ENCODE measurements at places on chromosomes 6 and 20.

DNA sequence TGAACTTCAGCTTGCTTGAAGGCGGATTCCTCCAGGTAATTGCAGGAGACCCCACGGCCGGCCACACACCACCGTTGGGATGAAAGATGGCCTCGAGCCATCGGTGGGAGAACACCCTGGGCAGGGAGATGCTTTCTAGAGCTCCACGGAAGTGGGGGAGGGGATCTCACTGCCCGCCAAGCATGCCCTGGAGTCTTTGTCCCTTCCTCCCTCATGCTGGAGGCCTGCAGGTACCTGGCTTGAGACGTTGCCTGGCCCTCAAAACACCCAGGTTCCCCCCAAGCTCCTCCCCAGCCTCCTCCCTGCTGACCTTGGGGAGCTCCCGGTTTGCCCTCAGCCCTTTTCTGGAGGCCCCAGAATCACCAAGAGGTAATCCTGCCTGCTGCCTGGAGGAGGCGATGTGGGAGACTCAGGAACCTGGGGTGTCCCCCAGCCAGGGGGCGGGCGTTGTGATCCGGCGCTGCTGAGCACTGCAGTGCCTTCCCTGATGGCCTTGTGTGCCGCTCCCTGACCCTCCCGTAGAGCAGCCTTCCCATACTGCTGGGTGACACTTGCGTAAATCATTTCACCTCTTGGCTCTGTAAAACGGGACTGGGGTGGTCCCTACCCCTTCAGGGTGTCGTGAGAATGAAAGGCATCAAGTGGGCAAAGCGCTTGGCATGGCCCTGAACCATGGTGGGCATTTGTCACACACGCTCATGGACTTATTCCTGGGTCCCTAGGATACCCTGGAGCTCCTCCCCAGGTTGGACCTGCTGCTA is 91.4 kb downstream of the CEBPB start:
- no peak for DNase-seq

GRCh38 chr6:44456070-44456965 is 68.8 kb downstream of the CDC5L start:
- peak; percentile 19 for DNase-seq

- DNase-seq = no peak
Observed at GRCh38 chr6:52125139-52125538, 37.7 kb upstream of the PKHD1 start.

GRCh38 chr6:1735239-1735803 is 125.6 kb downstream of the FOXC1 start:
- DNase-seq = no peak

GRCh38 chr6:161498359-161498758 is 224.5 kb upstream of the AGPAT4 start:
- peak; percentile 4 for DNase-seq

- DNase-seq = no peak
Observed at GRCh38 chr6:111925296-111925695, 52.0 kb upstream of the FYN start.

DNA sequence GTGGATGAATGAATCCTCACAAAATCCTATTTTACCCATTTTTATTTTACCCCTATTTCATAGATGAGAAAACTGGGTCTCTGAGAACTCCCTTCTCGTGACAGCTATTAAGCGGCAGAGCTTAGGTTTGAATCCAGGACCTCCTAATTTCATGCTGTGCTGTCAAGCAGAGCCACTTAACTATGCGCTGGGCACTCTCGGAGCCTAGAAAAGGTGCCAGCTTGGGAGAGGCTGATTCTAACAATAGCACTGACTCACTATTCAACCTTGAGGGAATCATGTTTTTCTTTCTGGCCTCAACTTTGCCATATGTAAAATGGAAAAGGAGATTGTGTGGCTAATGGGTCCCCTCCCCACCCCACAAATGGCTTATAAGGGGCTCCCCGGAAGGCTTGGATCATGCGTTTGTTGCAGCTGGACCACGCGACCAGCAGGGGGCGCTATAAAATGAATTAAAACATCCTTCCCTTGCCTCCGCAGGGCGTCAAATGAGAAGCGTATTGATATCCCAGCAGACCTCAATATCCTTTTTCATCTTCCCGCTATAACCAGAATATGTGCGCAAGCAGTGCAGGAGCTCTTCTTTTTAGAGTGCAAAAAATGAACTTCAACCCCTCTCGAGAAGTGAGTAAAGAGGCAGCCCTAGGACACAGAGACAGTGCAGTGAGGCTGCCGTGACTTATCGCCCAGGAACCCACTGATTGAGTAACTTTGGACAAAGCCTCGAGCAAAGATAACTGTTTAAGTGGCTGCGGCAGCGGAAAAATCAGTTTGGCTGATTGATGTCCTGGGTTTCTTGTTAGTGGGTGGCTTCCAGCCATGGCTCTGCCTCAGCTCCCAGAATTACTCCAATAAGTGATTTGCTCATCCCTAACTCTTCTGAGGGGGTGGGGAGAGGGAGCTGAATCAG is 12.8 kb upstream of the PDYN start:
- no peak for DNase-seq

GRCh38 chr20:8720089-8720488 is 348.8 kb upstream of the PLCB4 start:
- DNase-seq = no peak

DNA sequence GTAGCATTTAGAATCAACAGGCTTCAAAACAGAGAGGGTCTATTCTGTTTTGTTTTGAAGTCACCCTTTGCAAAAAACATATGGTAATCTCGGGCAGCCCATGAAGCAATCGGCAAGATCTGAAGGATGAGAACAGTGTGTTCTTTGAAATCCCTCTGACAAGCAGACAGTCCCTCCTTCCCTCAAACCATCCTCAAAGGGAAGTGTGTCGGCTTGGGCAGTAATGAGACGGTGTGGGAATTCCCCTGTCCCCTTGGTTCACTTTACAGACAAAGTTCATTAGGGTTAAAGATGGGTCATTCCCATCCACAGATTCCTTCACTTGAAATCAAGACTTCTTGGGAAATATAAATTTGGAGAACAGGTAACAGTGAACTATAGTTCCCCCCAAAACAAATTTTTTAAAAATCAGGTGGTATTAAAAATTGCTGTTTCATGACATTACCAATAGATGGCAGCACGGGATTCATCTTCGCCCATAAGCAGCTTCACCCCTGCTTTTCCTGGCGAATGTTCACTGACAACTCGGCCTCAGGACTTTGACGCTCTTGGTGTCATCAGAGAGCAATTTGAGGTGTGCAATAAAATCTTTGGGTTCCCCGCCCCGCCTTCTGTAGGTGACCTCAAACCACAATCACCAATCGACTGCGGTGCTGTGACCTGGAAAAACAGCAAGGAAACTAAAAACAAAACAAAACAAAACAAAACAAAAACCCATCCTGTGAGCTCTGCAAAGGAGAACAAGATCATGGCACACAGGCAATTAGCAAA is 159.3 kb upstream of the TNFAIP3 start:
- DNase-seq = peak; percentile 34

GRCh38 chr6:84877515-84878210 is 113.3 kb upstream of the TBX18 start:
- DNase-seq = no peak

- no peak for DNase-seq
Observed at GRCh38 chr6:74439123-74439811, 743.3 kb downstream of the CD109 start.

- no peak for DNase-seq
Observed at GRCh38 chr6:36908747-36909146, 23.0 kb downstream of the C6orf89 start.

GRCh38 chr6:102732898-102733297 is 1339.4 kb downstream of the GRIK2 start:
- DNase-seq = no peak

DNA sequence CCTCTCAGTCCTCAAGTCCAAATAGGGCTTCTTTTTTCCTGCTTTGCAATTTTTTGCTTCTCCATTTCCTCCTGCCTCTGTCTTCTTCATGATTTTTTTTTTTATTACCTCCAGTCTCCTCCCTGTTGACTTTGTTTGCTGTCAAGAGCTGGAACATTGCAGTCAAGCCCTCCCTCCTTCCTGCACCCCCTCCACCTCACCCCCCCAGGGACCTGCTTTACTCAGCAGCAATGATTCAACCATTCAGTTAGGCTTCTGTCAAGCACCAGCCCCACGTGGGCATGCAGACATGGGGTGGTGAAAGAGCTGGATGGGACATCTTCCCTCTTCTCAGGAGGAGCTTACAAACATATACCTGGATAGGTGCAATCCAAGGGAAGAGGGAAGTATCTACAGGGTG is 142.4 kb downstream of the LRFN2 start:
- DNase-seq = no peak

DNA sequence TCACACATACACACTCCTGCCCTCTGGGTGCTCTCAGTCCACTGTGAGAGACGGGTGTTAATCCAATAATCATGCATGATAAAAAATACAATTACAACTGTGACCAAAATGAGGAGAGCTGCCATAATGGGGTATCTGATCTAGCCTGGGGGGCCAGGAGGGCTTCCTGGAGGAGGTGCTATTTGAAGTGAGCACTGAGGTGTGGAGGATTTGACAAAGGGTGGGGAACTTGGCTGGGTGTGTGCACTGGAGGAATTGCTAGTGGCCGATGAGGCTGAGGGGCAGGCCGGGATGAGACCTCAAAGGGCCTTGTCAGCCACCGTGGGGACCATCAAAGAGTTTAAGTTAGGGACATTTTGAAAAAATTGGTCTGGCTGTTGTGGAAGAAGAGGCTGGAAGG is 34.8 kb downstream of the VSTM2L start:
- DNase-seq = no peak

DNA sequence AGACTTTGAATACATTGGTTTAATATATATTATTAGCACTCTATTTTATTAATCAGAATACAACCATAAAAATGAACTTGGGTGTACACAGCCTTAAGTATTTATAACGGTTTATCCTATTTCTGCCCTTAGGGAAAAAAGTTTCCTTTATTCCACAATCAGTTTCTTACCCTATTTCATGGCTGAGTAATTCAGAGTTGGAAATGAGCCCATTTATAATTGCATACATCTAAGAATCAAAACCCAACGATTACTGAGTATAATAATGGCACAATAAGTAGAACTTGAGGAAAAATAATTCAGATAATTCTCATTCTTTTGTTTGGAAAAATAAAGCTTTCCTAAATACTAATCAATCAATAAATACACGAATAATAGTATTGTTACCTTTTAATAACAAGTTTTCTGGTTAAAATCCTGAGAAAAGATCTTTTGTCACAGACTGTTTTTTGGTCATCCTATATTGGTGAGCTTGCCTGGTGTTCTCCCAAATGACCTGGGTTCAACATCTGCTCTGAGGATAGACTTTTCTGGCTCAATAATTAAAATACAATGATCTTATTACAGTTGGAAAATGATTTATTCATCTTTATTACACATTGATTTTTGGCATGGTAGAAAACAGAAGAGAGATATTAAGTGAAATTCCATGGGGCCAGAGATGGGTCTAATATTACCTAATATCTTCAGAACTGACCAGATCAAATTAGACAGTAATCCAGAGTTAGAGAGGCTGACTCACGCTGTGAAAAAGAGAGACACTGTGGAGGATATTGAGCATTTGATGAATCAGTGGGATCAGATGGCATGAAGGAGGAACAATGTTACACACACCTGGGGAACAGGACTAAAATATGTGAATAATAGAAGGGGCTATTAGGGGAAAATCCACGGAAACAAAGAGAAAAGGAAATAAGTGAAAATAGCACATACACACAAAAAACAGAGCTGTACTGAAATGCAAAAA is 162.1 kb upstream of the TBX18 start:
- DNase-seq = no peak

GRCh38 chr20:64058536-64058935 is 4.5 kb upstream of the TCEA2 start:
- no peak for DNase-seq

DNA sequence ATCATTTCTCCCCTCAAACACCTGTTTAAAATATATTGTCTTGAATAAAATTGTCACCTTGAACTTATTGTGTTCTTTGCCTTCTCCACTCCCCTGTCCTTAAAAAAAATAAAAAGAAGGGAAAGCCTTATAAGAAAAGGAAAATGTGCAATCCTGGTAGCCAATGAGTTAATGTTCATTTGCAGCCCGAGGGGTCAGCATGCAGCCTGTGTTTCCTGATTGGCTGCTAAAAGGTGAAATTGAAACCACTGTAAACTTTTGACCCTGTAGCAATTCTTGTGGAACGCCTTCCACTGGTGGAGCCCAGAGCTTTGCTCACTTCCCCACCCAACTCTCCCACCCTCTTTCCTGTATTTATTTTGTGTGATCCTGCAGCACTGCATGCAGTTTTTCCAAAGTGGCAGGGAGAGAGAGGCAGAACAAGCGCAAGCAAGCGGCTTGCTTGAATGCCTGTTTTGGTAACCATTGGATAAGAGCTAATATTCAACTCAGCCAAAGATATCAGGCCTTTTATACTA is 74.9 kb downstream of the NCOA3 start:
- peak; percentile 38 for DNase-seq

DNA sequence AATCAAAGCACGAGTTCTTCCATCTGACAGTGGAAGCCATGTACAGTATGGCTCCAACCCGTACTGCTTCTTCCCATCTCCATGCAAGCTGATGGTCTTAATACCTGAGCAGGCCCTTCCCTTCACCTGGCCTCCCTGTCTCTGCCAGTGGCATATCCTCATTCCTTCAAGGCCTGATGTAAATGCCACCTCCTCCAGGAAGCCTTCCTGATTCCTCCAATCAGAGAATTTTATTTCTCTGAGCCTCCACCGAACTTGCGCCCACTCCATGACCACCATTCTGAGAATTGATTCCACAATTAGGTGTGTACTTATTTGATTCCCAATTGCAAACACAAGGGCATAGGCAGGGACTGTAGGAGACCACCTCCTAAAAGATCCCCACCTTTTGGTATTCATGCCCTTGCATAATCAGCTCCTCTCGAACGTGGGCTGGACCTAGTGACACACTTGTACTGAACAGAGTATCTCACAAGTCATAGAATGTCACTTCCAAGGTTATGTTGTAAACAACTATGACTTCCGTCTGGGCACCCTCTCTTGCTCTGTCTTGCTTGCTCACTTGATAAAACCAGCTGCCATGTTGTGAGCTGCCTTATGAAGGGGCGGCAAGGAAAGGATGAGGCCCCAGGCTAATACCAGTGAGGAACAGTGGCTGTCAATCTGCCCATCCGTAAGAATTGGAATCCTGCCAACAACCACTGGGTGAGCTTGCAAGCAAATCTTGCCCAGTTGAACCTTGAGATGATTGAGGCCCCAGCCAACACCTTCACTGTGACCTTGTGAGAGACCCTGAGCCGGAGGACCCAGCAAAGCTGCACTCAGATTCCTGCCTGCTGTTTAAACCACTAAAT is 38.8 kb downstream of the CPNE5 start:
- DNase-seq = no peak

GRCh38 chr6:4088704-4089103 is 9.8 kb upstream of the FAM217A start:
- DNase-seq = no peak

DNA sequence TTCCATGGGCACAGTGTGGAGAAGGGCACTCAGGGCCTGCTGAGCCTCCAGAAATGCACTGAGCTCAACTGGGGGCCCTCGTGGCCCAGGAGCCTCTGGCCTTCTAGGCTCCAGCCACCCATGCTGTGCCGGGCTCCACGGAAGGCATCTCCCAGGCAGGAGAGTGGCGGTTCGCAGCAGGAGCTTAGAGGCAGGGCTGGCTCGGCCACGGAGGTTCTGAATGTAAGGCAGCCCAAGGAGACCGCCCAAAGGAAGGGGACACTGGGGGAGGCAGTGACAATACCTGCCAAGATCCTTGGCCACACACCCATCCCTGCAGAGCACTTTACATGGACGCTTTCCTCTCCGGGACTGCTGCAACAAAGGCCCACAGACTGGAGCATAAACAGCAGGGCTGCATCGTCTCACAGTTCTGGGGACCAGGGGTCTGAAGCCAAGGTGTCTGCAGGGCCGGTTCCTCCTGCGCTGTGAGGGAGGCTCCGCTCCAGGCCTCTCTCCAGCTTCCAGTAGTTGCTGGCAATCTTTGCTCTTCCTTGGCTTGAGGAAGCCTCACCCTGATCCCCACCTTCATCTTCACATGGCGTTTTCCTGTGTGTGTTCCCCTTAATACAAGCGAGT is 128.2 kb upstream of the CDH4 start:
- no peak for DNase-seq

Data from NCI-H1930 (cell line).